ENCODE measurements at places on chromosomes 3 and 15.
A peak's percentile ranks its signal among the peaks of the same experiment; 100 is the strongest.

GRCh38 chr3:66997560-66998112 lies 471 bp upstream of the KBTBD8 start:
- DNase-seq, result no peak

DNA sequence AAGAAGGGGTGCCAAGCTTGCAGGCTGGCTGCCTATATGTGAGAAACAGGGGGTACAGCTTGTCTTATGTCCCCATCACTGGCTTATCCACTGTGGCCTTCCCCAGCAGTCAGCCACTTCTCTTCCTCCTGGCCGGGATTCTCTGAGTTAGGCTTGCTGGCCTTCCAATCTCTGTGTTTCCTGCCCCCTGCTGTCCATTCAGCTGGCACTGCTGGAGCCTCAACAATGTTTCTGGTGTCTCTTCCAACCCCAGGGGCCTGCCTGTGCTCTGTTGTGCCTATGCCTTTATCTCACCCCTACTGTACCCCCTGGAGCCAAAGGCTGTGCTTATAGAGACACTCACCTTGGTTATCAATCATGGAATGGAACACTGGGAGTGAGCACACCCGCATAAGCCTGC lies 36.5 kb downstream of the ANAPC13 start:
- peak; percentile 25 for DNase-seq

DNA sequence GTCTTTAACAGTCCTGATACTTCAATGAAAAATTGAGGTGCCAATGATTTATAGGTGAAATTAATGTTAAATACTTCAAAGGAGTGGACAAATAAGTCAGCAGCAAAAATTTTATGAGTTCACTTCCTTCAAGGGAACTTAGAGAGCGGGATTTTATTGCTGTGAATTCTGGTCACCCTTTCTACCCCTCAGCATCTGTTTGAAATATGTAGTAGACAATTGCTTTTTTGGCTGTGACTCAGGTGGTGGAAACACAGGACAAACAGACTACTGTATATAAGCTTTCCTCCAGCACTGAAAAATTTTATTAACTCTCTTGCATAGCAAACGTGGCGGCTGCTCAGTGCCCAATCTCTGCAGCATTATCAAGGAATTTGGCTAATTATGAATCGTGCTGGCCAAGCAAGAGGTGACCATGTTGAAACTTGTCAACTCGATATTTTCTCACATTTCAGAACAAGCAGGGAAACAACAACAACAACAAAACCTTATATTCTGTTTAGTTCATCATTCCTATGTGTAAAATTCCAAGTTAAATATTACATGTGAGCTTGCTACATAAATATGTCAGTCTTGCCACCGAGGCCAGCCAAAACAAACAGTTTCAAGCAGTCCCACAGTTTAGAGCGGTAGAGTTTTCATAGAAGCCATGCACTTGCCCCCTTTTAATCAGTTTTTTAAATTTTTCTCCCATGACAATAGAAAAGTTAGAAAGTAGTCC lies 420.2 kb downstream of the FOXP1 start:
- no peak for DNase-seq

DNA sequence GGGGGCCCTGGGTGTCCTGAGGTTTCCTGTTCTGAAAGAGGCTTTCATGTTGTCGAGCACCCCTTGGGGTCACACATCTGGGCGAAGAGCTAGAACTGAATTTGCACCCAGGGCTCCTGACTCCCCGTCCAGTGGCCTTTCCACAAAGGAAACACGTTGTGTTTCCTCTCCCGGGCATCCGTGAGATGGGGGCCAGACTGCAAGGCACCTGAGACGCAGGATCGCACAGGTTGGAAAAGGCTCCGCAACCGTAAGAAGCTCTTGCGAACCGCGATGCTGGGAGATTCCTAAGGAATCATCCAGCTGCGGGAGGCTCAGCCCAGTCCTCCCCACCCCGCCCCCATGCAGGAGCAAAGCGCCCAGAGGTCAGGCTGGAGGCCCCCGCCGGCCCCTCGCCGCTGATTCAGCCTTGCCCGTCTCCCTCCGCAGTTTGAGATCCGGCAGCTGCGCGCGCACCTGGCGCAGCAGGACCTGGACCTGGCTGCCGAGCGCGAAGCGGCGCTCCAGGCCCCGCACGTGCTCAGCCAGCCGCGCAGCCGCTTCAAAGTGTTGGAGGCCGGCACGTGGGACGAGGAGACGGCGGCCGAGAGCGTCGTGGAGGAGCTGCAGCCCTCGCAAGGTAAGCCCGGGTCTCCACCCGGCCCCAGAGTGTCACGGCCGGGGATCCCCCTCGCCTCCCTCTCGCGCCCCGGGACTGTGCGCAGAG lies 119.6 kb downstream of the ETFA start:
- peak; percentile 25 for DNase-seq

DNA sequence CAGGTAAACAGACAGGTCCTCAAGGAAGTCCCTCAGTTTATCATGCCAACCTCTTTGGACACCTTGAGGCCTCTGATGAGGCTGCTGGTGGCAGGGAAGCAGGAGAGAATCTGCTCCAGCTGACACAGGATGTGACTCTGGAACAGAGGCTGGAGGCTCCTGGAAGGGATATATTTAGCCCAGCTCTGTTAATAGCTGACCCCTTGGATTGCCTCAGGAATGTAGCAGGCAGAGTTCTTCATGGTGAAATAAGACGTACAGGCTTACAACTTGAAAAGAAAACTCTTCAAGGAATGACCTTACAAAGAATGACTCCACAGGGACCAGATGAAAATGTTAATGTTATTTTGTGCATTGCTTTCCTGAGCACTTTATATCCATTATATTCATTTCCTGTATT lies 90.5 kb downstream of the AQP9 start:
- no peak for DNase-seq

- DNase-seq, result no peak
Measured at GRCh38 chr3:175211466-175211865, 352.3 kb downstream of the NAALADL2 start.

GRCh38 chr15:93894438-93895036 lies 336.8 kb upstream of the MCTP2 start:
- no peak for DNase-seq

- no peak for DNase-seq
Measured at GRCh38 chr3:37625690-37626360, 235.9 kb upstream of the CTDSPL start.

- DNase-seq, result no peak
Measured at GRCh38 chr15:100898152-100898490, 18.5 kb downstream of the ALDH1A3 start.

DNA sequence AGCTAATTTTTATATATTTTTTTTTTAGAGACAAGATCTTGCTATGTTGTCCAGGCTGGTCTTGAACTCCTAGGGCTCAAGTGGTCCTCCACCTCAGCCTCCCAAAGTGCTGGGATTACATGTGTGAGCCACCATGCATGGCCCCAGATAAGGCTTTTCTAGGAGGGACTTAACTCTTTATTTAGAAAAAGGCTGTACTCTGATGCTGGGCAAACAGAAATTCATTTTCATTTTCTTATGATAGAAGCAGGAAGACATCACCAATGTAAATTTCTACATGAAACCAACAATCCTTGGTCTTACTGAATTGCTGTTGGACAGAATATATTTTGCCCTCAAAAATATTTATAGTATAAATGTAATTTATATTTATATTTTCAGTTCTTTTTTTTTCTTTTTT lies 9.6 kb downstream of the NIPA1 start:
- peak; percentile 59 for DNase-seq

- DNase-seq, result no peak
Measured at GRCh38 chr3:148748283-148748682, 50.6 kb downstream of the AGTR1 start.

- no peak for DNase-seq
Measured at GRCh38 chr3:76965122-76965725, 74.7 kb upstream of the ROBO2 start.

GRCh38 chr3:60758171-60758570 lies 493.1 kb downstream of the FHIT start:
- DNase-seq, result no peak

DNA sequence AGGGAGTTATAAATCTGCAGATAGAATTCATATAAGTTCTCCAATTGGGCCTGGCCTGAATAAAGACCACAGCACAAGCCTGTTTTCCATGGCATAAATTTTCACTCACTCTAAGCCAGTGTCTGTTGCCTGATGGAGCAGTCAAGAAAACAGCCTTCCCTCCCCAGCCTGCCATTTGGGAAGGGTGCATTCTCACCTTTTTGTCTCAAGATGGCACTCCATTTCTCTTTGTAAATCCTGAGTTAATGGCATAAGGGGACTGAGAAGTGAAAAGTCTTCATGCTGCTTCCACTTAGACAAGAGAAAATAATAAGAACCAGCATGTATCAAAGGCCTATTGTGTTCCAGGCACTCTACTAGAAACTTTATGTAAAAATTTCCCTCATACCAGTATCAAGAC lies 115.6 kb upstream of the MANF start:
- no peak for DNase-seq

GRCh38 chr15:29139540-29140459 lies 129.8 kb downstream of the NSMCE3 start:
- DNase-seq, result peak; percentile 56

DNA sequence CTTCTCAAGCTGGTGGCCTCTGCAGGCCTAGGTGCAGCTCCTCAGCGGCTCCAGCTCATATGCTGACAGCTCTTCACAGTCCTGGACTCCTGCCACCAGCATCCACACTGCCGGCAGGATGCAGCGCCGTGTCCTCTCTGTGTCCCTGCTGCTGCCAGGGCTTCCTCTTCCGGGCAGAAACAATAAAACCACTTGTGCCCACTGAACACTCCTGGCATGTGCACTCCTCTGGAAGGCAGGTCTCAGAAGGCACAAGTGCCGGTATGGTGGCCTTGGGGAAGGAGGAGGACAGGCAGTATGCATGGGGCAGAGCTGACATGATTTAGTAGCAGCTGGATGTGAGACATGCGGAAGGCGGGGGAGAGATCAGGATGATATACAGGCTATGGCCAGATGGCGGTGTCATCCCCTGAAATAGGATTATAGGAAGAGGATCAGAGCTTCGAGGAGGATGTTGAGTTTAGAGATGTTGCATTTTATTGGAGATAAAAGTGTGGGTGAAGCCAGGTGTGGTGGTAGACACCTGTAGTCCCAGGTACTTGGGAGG lies 7.5 kb upstream of the MAN2A2 start:
- DNase-seq, result no peak

- no peak for DNase-seq
Measured at GRCh38 chr3:66381626-66382025, 119.2 kb downstream of the LRIG1 start.

DNA sequence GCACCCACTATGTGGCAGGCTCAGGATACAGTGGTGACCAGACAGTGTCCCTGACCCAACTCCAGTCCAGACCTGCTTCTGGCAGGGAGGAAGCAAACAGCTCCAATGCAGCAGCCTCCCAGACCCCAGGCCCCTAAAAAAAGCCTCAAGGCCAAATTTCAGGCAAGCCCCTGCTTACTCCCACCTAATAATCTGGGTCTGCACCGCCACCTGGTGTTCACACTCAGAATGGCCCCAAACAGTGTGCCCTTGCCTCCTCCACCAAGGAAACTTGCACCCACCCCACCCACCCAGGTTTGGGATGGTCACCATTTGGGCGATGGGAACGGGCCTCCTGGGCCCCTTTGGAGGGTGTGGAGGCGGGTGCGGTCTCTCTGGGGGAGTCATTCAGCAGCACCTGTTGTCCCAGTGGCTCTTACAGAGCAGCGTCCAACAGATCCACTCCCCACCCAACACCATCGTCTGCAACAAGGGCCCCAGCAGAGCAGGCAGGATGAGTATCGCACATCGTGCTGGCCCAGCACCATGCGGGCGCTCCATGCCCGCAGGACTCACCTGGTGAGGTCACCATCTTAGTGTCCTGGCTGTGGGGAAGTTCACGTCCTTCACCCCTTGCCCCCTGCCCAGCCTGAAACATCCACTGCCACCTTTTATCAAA lies 17.3 kb downstream of the C3orf18 start:
- peak; percentile 42 for DNase-seq

DNA sequence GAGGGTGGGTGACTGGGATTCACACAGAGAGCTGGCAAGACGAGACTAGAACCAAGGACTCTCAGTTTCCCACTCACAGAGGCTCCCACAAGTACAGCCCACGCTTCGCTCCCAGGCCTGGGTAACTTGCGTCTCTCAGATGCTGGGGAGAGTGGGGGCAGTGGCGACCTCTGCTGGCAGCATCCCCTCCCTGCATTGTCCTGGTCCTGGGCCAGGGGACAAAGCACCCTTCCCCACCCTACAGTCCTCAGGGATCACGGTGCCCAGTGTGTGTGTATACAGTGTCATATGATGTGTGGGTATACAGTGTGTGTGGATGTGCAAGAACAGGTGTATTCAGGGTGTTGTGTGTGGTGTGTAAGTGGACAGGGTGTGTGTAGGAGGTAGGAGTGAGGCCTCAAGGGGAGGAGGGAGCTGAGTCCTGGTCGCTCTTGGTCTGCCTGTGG lies 12.8 kb downstream of the VILL start:
- DNase-seq, result peak; percentile 50

DNA sequence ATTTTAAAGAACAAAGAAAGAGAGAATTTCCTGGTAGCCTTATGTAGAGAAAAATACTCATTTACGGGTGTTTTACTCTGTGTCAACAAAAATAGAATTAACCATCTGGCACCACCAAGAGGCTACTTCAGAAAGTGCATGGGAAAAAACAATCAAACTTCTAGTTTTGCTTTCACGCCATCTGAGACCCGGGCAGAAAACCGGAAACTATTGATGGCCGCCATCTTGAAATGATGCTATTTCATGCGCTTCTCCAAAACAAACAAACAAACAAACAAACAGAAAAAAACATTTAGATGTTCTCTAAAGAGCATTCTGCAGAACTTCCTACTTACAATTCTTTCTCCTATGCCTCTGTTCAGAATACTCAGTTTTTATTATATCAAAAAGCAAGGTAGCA lies 49.4 kb upstream of the SYNPR start:
- DNase-seq, result peak; percentile 32

DNA sequence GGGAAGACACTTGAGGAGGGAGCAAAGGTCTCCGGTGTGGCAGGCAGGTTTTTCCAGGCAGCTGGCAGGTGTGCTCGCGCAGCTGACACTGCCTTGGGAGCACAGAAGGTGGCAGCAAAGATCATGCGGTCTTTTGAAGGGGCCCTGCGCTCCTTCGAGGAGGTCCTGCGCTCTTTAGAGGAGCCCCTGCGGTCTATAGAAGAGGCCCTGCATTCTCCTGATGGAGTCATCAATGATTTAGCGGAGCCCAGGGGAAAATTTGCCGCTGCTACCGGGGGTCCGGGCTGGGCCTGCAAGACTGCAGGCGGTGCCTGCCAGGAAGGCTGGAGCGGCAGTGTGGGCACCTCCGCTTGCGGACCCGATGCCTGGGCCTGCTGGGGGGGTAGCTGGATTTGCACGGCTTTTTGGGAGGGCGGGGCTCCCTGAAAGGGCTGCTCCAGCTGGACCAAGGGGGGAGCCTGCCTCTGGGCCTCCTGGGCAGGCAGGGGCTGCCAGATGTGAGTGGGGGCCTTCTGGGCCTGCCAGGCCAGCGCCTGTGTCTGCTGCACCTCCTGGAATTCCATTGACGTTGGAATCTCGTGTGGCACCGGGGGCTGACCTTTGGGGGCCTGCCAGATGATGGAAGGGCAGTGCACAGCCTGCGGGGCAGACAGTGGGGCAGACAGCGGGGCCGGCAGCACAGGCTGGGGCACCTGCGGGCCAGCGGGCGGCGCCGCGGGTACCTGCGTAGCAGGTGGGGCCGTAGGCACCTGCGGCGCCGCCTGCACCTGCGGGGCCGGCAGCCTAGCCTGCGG lies 2.1 kb downstream of the MAGEL2 start:
- DNase-seq, result no peak
